HS-27A (cell line): ENCODE measurements at places on chromosomes 7 and 10.

- DNase-seq: no peak
Observed at GRCh38 chr7:25187932-25188331, 40.4 kb downstream of the NPVF start.

DNA sequence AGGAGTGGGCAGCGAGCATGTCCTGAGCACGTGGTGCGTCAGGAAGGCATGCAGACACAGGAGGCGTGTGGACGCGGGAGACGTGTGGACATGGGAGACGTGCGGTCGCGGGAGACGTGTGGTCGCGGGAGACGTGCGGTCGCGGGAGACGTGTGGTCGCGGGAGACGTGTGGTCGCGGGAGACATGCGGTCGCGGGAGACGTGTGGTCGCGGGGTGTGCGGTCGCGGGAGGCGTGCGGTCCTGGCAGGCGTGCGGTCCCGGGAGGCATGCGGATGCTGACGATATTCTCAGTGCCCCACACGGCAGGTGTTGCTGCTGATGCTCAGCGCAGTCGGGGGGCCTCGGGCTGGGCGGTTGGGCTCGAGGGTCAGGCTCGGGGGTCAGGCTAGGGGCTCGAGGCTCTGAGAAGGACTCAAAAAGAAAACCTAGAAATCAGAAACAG lies 94.2 kb downstream of the NKX6-2 start:
- no peak for DNase-seq

DNA sequence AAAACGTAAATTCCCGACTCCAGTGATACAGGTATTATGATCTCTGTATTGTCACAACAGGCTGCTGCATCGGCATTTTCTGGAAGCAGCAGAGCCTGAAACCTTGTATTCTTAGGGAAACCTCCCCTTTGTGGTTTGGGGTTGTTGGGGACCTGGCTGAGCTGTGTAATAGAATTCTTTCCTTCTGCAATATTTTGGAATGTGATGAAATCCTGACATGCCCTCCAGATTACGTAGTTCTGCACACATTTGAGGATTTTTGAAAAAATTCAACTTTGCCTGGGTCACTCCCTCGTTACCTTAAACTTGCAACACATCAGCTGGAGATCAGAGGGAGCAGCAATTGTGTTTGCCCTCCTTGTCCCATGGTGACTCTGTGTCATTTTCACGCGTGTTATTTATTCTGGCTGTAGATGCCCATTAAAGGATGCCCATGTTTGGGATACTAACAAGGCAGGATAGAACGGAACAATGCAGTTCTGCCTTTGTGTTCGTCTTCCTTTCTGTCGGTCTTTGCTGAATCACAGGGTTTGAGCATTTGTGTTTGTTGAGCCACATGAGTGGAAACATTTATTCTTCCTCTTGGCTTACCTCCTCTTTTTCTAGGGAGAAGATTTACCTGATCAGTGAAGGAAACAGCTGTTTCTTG lies 181.7 kb downstream of the TCF7L2 start:
- peak; percentile 34 for DNase-seq

DNA sequence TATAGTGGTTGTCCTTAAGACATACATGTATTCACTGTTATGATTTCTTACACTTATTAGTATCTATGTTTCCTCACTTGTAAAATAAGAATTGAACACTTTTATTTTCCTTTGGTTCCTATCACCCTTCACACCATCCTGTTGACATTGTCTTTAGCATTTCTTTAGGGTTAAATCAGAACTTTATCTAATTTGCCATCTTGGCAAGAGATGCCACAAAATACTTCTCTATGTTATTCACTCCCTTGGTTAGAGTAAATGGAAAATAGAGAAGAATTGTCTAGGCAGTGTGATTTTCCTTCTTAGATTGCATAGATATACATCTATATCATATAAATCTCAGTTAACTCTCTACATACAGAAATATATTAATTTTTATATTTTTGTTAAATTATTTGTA lies 204.7 kb downstream of the SEMA3D start:
- DNase-seq: no peak

DNA sequence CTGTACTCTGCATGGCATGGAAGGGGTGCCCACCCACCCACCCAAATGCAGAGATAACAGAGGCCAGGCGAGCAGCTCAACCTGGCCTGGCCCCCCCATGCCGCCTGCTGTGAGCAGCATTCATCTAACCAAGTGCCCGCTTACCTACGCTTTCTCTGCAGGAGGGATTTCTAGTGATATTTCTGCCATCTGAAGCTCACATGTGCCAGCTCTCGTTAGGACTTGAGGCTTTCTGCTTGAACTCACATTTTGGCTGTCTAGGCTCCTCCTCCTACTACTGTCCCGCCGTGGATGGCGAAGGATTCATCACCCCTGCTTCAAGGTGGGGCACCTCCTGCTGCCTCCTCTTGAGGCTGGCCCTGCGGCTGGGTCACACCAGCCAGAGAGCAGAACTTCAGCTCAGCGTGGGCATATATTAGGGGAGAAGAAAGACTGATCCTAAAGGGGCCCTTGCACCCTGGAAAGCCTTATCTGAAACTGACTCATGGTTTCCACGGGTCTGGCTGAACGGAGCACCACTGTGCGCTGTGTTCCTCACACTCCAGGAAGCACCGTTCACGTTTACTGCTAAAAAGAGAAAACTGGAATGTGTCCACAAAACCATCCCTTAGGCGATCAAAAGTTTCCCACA lies 45.5 kb downstream of the CTBP2 start:
- DNase-seq: no peak

- DNase-seq: no peak
Observed at GRCh38 chr10:12826800-12827372, 174.6 kb downstream of the CCDC3 start.
